NCI-H446 treated with DMSO at 0.1 percent for 48 hours (cell line): ENCODE measurements at places on chromosomes 4 and X.
A peak's percentile ranks its signal among the peaks of the same experiment; 100 is the strongest.

DNA sequence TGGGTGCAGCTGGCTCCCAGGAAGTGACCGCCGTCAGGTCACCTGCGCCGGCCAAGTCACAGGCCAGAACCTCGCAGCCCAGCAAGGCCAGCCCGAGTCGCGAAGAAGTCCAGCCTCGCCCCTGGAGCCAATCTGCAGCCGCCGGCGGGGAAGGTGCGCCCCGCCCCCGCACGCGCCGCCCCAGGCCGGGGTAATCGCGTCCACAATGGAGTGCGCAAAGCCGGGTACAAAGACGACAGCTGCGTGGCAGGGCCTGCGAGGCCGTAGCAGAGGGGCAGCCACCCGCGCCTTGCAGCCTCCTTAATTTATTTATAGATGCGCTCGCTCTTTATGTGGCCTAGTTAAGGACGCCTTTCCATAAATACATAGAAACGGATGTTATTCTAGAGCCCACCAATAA lies 139.4 kb upstream of the CPEB2 start:
- no peak for DNase-seq

- no peak for DNase-seq
Measured at GRCh38 chr4:138698641-138699040, 316.9 kb upstream of the NOCT start.

GRCh38 chr4:102478186-102478585 lies 23.0 kb upstream of the NFKB1 start:
- DNase-seq: no peak

DNA sequence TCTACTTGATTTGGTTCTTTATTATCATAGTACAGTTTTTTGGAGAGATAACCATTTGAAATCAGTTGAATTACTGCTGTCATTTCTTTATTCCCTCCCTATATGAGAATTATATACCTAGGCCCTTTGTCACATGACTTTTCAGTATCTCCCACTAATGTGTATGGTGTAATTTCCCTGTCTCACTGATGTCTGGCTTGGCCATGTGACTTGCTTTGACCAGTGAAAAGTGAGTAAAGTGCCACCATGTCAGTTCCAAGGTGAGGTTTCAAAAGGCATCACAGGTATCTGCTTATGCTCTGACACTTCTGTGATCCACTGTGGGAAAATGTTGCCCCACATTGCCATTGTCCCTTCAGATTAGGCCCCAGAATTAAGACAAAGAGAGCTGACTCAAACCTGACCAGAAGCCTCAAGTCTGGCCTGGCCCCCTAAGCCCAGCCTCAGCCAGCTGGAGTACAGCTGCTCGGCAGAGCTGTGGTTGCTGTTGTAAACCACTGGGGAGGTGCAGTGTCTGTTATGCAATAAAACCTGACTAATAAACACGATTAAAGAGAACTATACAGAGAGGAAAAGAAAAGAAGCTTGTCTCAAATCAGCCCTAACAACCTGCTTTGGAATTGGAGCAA lies 27.5 kb downstream of the SETD7 start:
- DNase-seq: no peak

DNA sequence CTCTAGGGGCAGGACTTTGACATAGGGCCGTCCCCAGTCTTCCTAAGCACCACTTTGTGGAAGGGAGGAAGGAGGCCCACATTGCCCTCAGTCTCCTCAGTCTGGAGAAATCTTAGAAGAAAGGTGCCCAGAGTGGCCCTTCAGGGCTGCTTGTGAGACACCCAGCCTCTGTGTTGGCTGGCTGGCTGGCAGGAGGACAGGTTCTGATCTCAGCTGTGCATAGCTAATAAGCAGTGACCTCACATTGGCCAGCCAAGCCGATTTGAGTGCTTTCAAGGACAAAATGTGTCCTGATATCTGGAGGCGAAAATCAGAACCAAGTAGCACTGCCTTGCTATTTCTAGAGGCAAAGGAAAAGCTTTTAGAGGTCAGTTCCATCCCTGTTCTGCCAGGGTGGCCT lies 211.5 kb downstream of the BCOR start:
- DNase-seq: no peak

DNA sequence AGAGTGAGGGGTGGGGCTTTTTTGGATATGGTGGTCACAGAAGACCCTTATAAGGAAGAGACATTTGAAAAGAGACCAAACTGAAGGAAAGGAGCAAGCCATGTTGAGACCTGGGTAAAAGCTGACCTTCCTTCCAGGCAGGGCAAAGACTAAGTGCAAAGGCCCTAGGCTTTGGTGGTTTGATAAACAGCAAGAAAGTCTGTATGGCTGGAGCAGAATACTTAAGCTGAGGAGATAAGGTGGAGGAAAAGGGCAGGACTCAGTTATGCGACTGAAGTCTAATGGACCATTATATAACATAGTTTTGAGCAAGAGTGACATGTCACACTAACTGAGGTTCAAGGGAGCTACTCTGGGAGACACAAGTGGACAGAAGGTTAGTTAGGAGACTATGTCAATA lies 20.0 kb downstream of the SH3RF1 start:
- DNase-seq: no peak

GRCh38 chr4:40693946-40694345 lies 55.8 kb upstream of the NSUN7 start:
- no peak for DNase-seq

DNA sequence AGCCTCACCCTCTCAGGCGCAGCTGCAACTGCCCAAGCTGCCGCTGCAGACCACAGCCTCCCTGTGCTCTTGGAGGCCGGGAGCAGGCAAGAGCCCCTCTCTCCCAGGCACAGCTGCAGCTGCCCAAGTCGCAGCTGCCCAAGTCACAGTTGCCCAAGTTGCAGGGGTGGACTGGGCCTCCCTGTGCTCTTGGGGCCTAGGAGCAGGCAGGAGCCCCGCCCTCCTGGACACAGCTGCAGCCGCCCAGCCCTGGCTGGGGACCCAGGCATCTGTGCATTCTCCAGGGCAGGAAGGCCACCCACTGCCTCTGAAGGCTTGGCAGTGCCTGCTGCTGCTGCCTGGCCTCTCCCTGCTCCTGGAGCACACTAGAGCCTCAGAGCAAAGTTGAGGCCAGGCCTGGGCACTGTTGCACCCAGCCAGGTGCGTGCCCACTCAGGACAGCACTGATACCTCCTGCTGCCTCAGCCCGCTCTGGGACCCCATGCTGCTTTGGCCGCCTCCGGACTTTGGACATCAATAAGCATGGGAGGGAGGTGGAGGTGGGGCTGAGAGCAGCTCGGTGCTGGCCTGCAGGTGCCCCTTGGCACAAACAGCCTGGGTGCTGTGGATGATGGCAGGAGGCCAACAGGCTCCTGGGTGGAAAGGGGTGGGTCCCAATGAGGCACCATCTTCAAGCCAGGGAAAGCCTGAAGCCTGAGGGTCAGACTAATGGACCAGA lies 247.5 kb downstream of the PDGFC start:
- DNase-seq: no peak

GRCh38 chr4:168573870-168574269 lies 77.0 kb downstream of the PALLD start:
- DNase-seq: no peak

DNA sequence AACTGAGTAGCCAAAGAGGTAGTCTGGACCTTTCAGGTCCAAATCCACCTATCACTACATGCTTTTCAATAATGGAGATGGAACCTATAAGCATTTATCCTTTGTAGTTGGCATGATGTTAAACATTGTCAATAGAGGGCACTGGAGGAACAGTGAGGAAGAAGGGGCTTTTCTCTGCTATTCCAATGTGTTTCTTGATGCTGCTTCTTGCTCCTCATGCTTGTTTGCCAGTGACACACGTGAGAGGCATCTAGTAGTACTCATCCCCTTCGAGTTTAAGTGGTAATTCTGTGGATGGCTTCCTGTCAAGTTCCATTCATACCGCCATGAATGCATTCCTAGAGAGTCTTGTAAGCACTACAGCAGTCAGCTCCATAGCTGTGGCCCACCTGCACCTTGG lies 84.0 kb downstream of the NAA11 start:
- peak; percentile 49 for DNase-seq

DNA sequence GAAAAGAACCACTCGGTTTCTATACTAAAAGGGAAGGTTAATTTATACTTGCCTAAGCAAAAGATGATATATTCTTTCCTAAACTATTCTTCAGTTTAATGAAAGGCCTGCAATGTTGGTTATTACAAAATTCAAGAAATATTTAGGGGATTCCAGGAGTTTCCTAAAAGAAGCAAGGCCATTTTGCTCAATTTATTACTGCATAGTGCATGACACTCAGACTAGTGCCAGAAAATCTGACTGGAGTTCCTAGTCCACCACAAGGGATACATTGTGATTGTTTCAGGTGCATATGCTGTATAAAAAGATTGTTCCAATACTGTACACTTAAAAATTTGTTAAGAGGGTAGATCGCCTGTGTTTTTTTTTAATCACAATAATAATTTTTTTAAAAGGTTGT lies 78.7 kb downstream of the CAPN6 start:
- no peak for DNase-seq
